ENCODE measurements at places on chromosomes 11 and 22.

DNA sequence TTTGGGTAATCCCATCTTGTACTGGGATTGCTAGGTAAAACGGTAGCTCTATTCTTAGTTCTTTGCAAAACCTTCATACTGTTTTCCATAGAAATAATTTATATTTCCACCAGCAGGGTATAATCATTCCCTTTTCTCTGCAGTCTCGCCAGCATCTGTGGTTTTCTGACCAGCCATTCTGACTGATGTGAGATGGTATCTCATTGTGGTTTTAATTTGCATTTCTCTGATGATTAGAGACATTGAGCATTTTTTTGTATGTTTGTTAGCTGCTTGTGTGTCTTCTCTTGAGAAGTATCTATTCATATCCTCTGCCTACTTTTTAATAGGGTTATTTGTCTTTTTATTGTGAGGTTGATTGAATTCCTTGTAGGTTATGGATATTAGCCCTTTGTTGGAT lies 220.9 kb downstream of the PGR start:
- DNase-seq, result no peak

- no peak for DNase-seq
Observed at GRCh38 chr11:80846442-80846841, 1405.6 kb upstream of the TENM4 start.

DNA sequence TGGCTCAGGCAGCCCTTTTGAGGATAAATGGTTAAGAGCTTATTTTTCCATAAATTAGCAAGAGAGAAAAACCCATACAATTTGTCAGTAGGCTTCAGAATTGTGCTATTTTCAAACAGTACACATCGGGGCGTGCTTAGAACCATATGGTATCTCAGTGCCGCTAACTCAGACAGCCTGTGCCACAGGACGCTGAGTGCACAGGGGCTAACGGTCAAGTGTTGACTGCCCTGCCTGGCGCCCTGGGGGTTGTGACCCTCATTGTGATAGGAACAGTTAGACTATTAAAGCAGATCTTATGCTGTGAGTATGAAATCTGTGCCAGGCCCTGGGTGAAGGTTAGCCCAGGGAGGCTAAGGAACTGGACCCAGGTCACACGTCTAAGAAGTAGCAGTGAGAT lies 1519.7 kb downstream of the BRD1 start:
- DNase-seq, result no peak

DNA sequence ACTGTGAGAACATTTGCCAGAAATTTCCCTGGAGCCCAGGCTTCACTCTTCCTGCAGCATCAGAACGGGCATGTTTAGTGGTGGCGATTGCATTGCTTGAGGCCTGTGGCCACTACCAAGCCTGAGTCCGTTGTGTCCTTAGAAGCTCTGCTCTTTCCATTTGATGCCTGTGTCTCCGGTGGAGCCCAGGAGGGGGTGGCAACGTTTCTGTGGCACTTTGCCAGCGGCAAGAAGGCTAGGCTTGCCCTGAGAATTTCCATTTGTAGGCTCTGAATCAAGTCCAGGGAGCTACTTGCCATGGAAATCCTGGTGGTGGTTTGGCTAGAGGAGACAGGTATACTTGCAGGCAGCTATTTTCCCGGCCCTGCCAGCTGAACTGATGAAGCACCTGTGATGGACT lies 47.1 kb downstream of the ADAMTS8 start:
- no peak for DNase-seq

All from HuH-7 (cell line).